Mesendoderm (in vitro differentiated cells): ENCODE measurements at places on chromosomes 1 and 21.

GRCh38 chr1:203717120-203717519, 47.9 kb upstream of the LAX1 start:
- no peak for DNase-seq

DNA sequence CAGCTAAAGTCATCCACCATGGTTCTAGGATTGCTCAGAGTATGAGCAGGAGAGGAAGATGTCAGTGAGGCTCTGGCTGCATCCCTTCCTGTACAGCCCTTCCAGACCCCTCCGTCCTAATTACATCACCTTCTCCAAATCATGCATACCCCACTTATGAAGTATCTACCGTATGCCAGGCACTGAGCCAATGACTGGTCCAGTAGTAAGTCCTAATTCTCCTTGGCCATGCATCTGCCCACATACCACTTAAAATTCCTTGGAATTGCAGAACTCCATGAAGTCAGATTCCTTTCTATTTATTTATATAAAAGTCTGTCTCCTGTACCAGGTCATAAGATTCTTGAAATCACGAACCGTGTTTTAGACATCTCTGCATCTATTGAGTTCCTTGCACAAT, 106.1 kb downstream of the SEC16B start:
- no peak for DNase-seq

GRCh38 chr21:34987501-34988072, 61.5 kb downstream of the RUNX1 start:
- DNase-seq, result no peak

- DNase-seq, result no peak
These were observed 51.9 kb downstream of the PHC2 start for GRCh38 chr1:33378976-33379375.

- no peak for DNase-seq
These were observed 28.4 kb upstream of the CD2 start for GRCh38 chr1:116725798-116726197.

DNA sequence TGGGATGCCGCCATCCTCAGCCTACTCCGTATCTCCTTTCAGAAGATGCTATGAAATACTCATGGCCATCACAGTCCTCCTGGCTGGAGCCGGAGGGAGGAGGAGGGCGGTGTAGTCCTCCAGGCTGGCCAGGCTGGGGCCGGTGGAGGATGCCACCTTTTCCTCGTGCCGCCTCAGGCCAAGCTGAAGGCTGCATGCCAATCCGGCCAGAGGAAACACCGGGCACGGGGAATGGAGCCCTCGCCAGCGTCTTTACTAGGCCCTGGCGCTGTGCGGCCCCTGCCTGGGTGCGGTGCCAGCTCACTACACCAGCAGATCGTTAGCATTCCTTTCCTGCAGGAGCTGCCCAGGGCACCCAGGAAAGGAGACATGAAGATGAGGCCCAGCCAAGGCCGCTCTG, 70.1 kb downstream of the CASZ1 start:
- no peak for DNase-seq

DNA sequence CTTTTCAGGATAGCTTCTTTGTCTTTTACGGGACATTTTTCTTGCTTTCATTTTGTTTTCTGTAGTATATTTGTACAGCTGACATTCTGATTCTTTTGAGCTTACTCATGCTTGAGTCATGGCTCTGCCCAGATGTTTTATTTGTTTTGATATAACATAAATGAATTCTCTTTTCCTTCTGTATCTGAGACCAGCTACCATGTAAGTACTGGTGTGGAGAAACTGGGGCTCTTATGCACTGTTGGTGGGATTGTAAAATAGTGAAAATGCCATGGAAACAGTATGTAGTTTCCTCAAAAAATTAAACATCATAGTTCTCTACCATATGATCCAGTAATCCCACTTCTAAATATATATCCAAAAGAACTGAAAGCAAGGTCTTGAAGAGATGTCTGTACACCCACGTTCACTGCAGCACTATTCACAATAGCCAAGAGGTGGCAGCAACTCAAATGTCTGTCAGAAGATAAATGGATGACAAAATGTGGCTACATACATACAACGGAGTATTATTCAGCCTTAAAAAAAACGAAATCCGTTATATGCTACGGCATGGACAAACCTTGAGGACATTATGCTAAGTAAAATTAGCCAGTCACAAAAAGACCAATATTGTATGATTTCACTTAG, 61.4 kb downstream of the EIF2B3 start:
- peak; percentile 25 for DNase-seq

DNA sequence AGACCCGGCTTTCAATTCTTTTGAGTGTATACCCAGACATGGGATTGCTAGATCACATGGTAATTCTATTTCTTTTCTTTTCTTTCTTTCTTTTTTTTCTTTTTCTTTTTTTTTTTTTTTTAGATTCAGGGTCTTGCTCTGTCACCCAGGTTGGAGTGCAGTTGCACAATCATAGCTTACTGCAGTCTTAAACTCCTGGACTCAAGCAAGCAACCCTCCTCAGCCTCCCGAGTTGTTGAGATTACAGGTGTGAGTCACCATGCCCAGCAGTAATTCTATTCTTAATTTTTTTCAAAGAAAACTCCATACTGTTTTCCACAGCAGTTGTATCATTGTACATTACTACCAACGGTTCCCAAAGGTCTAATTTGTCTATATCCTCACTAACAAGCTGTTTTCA, 13.5 kb upstream of the RNF186 start:
- no peak for DNase-seq

GRCh38 chr1:69920426-69920825, 285.0 kb downstream of the LRRC40 start:
- DNase-seq, result no peak

GRCh38 chr1:1387098-1388077, 11.7 kb downstream of the CCNL2 start:
- DNase-seq, result no peak

- no peak for DNase-seq
These were observed 156.3 kb downstream of the CRB1 start for GRCh38 chr1:197424380-197424779.

DNA sequence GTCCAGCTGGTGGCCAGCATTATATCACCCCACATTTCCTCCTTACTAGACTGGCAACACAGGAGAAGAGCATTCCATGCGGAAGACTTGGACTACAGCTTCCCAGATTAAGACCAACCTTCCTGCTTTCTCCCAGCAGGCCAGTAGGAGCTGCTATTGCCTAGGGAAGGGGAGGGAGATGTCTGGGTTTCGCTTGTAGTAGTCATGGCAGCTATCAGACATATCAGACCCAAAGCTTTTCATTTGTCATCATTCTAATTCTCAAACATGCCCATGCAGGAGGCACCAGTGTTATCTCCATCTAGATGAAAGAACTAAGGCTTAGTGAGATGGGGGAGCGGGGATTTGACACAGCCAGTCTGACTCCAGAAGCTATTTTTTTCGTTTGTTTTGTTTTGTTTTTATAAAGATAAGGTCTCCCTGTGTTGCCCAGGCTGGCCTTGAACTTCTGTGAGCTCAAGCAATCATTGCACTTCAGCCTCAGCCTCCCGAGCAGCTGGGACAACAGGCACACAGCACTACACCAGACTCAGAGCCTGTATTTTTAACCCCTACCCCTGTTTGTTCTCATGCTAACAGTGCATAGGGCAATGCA, 4.5 kb downstream of the PLA2G2A start:
- peak; percentile 92 for DNase-seq

DNA sequence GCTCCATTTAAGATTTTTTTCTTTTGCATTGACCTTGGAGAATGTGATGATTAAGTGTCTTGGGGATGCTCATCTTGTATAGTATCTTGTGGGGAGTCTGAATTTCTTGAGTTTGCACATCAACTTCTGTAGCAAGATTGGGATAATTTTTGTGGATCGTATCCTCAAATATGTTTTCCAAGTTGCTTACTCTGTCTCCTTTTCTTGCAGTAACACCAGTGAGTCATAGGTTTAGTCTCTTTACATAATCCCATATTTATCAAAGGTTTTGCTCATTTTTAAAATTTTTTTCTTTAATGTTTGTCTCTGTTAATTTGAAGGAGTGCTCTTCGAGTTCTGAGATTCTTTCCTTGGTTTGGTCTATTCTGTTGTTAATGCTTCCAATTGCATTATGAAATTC, 41.7 kb upstream of the ANGPTL1 start:
- DNase-seq, result no peak
